ENCODE measurements at places on chromosomes 4 and X.
A peak's percentile ranks its signal among the peaks of the same experiment; 100 is the strongest.

DNA sequence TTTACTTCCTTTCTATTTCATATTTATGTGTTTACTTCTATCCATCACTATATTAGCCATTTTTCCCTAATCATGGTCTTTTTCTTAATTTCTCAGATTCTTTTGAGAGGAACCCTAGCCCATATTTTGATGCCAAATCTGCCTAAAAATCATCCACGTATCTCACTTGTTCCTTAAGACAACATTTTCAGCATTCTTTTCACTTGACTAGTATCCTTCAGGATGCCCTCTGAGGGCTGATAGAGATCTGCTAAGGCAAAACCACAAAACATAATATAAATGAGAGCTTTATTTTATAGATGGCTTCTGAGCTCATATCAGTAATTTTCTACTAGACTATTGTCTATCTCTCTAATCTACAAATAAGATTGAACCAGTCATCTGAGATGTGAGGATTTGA is 341.9 kb downstream of the GPM6A start:
- no peak for DNase-seq

- DNase-seq, result peak; percentile 2
Measured at GRCh38 chrX:8864161-8864560, 63.0 kb upstream of the FAM9A start.

- DNase-seq, result no peak
Measured at GRCh38 chr4:1247864-1248244, 1.1 kb downstream of the CTBP1 start.

DNA sequence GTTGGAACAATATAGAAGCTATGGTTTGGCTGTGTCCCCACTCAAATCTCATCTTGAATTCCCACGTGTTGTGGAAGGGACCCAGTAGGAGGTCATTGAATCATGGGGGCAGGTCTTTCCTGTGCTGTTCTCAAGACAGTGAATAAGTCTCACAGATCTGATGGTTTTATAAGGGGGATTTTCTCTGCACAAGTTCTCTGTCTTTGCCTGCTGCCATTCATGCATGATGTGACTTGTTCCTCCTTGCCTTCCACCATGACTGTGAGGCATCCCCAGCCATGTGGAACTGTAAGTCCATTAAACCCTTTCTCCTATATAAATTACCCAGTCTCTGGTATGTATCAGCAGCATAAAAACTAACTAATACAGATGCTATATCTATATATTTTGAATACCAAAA is 135.2 kb upstream of the EDNRA start:
- no peak for DNase-seq

- DNase-seq, result no peak
Measured at GRCh38 chr4:134546279-134546678, 344.7 kb upstream of the PABPC4L start.

All from NCI-H2029 treated with DMSO at 0.1 percent for 48 hours (cell line).